ENCODE measurements at places on chromosomes 7 and 10. TPM values are rescaled to one million over a fixed set of nuclear protein-coding genes. Genes with fewer than 3 reads are reported as not detected.

DNA sequence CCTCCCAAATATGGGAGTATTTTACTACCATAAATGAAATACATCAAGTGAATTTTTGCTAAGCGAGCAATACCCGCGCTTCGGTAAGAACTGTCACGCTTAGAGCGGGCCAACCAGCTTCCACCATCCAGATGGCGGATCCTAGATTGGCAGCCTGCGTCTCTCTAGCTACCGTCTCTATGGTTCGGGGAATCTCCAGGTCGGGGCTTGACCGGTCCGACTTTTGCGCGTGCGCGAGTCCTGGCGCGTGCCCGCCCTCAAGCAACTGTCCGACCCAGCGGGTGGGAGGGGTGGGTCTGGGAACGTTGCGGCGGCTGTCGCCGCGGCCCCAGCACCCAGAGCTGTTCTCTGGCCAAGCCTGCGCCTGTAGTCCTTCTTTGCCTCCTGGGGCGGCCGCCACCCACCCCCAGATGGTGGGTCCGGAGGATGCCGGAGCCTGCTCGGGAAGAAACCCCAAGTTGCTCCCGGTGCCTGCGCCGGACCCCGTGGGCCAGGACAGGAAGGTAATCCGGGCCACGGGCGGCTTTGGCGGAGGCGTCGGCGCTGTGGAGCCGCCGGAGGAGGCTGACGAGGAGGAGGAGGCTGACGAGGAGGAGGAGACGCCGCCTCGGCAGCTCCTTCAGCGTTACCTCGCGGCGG lies at the start of gene TBC1D12:
Gene TBC1D12 (plus strand): TSS at position 338 of the 639 bp plus-strand sequence. CDS start 73 bp downstream, at position 411.
- DNase-seq, result peak; percentile 94

DNA sequence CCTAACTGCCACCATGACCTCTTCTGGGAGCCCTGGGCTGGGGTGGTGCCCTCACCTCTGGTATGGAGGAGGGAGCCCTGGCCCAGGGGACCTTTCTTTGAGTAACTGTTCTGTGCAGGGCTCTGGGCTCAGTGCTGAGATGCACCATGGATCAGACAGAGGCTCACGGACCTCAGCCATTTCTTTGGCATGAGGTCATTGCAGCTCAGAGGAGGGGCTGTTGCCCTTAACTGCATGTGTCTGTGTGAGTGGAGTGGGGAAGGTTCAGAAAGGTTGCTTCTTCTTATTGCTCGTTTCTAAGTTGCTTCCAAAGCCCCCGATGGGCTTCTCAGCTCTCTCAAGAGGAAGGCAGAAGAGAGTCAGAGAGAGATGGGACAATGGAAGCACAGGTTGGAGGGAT lies 233.9 kb downstream of the RPS24 start:
- no peak for DNase-seq

DNA sequence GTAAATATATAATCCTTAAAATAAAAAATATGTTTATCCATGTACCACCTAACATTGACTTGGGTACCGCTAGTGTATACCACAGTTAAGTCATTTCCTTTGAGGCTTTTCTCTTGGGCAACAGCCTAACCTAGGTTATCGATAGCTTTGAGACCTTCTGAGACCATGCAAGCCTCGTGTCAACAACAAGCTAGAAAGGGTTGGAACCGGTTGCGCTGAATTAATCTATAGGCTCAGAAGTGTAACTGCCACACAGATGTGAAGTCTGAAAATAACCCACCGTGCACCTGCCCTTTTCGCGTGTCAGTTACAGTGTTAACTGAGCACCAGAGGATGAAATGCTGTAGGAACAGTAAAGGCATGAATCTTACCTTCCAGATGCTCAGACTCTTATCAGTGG lies 59.8 kb downstream of the ARID5B start:
- DNase-seq, result no peak

Gene PGAM1
- 1,889 TPM for polyA plus RNA-seq

Gene RHBDD2
- polyA plus RNA-seq, result 190 TPM

DNA sequence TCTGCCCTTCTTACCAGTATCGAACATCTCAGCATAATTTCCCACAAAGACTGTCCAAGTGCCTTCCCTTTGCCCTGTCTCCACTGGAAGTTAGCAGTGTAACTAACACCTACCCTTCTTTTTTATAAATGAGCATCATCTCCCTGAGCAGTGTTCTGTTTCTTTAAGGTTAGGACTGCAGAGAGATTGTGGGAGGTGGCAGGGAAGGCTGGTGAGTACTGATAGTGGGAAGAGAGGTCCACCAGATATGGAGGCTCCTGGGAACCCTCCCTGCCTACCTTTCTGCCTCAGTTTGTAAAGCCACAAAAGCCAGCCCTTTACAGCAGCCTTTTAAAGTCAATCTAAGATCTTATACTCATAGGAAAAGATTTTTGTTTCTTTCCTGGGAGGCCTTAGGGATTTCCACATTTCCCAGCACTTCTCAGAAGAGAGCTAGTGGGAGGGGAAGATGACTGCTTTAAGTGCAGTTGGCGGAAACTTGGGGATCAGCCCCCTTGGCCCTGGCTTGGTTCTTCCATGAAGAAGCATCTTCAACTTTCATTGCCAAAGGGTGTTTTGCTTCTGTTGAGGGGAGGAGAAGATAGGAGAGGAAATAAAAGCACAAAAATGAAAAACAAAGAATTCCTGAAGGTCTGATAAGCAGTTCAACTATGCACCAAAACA lies 36.6 kb upstream of the CALD1 start:
- DNase-seq, result no peak

- no peak for DNase-seq
Observed at GRCh38 chr7:2242541-2243429, 759 bp downstream of the NUDT1 start.

All from cardiac muscle cell (in vitro differentiated cells and primary cell).